ENCODE measurements at places on chromosomes 7 and 10. TPM values are rescaled to one million over a fixed set of nuclear protein-coding genes. Genes with fewer than 3 reads are reported as not detected.

Gene ZNF32
- 31.6 TPM for total RNA-seq

DNA sequence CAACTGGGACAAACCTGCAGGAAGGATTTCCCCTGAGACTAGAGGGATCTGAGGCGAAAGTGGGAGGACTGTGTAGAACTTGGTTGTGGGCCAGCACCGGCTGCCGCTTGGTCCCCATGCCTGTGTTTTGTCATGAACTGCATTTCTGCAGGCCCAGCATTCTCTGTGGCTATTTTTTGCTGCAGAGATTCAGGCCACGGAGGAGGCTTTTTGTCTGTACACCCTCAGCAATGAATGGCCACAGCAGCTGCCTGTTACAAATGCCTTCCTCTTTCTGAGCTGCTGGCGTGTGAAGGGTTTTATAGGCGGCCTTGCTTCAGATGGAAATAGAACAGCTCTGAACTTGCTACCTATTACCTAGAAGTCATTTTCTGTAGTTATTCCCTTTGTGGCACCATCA is 164.4 kb downstream of the SH2D4B start:
- no peak overlapping the region for H3K4me3 ChIP-seq
- DNase-seq: no peak
- H3K4me1 ChIP-seq: no peaks in the 10 kb centered on the region
- no peaks in the 10 kb centered on the region for H3K36me3 ChIP-seq
- H3K27me3 ChIP-seq: no peaks in the 10 kb centered on the region

Gene PDGFA
- 114 TPM for total RNA-seq

DNA sequence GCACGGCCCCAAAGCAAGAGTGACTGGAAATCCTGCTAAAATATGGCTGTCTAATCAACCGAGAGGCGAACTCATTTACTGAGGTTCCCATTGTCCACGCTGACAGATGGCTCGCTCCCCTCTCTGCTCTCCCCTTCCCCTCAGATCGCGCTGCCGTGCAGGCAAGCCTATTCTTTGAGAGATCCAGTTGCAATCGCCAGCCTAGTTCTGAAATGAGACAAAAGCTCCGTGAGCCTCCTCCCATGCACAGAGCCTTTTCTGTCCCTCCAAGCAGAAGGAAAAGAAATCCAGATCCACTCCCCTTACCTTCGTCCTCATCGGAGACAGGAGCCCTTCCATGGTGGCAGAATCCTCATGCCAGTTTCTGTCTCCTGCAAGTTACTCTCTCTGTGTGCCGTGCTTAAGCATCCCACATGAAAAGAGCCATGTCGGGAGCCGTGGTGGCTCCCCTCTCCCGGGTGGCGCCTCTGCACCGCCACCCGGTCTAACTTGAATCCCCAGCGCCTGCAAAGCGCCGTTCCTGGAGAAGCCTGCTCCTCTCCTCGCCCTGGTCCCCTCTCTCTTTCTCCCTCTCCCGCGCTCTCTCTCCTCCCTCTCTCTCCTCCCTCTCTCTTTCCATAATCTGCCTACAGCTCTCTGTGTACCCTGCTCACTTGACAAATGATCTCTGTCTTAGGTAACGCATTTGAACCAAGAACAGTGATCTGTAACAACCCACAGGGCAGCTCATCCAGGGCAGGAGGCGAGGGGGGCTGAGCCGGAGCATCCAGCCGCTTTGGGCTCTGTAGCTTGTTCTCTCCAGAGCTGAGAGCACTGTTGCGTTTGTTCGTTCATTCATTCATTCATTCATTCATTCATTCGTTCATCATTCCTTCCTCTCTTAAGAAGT is 156.8 kb downstream of the FRMD4A start:
- H3K27ac ChIP-seq: no peak overlapping the region
- DNase-seq: no peak
- no peaks in the 10 kb centered on the region for H3K4me1 ChIP-seq

GRCh38 chr10:7665767-7666166 is 999 bp downstream of the ITIH5 start:
- H3K27me3 ChIP-seq: no peaks in the 10 kb centered on the region
- H3K36me3 ChIP-seq: no peaks in the 10 kb centered on the region
- DNase-seq: no peak
- peak overlapping the region; percentile 34 for H3K4me3 ChIP-seq
- peaks cover 3% of the 10 kb centered on the region for H3K4me1 ChIP-seq
